Ovary (tissue), 10 donors: ENCODE measurements at places on chromosomes 6 and 20. TPM values are rescaled to one million over a fixed set of nuclear protein-coding genes. Genes with fewer than 3 reads are reported as not detected.

The LY6G6C gene
- not detected for total RNA-seq

The KCNK16 gene
- total RNA-seq = not detected

The WFDC5 gene
- not detected for total RNA-seq

The SIRPD gene
- not detected for total RNA-seq

The CLVS2 gene
- not detected for total RNA-seq

The HLA-DPA1 gene
- 62.0 TPM for total RNA-seq

The NOX3 gene
- not detected for total RNA-seq

The OR5V1 gene
- not detected for total RNA-seq

The SSTR4 gene
- total RNA-seq = not detected

The FAXC gene
- 2.5 TPM for total RNA-seq

DNA sequence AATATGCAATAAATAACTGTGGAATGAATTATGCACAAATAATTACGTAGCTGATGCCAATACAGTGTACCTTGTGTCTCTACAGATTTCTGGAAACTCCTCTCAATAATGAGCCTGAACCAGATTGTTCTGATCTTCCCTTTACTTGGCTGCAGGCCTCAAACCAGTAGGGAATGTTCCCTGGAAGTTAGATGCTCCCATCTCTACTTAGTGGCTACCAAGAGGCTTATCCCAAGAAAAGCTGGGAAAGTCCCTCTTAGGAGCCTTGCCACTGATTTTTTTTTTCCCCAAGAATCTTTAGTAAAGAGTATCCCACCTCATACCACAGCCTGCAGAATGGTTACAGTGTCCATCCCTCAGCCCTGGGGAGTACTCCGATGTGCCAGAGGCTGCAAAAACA is 702.1 kb downstream of the RFPL4B start:
- DNase-seq = no peak
- no peak overlapping the region for H3K4me3 ChIP-seq
- no peaks in the 10 kb centered on the region for H3K36me3 ChIP-seq

GRCh38 chr6:157203312-157203744 is 120.0 kb downstream of the TMEM242 start:
- peaks cover 6% of the 10 kb centered on the region for H3K4me1 ChIP-seq
- H3K4me3 ChIP-seq = no peak overlapping the region
- H3K27ac ChIP-seq = no peak overlapping the region
- no peaks in the 10 kb centered on the region for H3K27me3 ChIP-seq
- no peaks in the 10 kb centered on the region for H3K36me3 ChIP-seq
- DNase-seq = no peak

DNA sequence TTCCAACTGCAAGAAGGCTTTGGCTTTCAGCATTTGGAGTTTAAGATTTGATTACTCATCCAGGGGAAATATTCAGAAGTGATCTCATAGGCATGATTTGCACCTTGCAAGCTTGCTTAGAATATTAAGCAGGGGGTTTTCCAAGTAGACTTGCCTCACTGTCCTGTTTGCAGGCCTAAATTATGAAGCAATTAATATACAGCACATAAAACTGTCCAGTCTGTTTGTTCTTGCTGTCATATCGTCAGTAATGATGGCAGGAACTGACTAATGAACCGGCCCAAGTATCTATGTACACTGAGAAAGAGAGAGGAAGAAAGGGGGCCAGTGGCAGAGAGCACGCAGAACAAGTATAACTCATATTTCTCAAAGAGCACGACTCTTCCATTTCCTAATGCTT is 212.5 kb upstream of the SUPT3H start:
- no peaks in the 10 kb centered on the region for H3K4me1 ChIP-seq
- no peaks in the 10 kb centered on the region for H3K36me3 ChIP-seq
- peak overlapping the region; percentile 26 for H3K27ac ChIP-seq
- no peak for DNase-seq
- H3K4me3 ChIP-seq = no peak overlapping the region

DNA sequence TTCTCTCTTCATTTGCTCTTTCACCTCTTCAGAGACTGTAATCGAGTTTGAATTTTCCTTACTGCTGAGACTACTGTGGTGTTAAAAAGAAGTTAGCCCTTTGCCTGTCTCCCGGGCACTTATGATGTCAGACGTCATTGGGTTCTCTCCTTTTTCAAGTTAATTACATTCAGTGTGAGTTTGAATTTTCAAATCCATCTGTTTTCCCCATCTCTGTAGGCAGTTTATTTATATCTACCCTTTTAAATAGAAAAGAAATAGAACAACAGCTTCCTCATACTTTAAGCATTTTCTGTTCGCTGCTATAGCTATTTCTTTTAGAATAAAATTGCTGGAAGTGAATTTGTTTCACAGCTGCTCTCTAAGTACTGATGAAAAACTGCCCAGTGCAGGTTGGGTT is 81.4 kb downstream of the MCHR2 start:
- H3K4me1 ChIP-seq = no peaks in the 10 kb centered on the region
- no peak overlapping the region for H3K4me3 ChIP-seq
- no peak for DNase-seq
- H3K36me3 ChIP-seq = no peaks in the 10 kb centered on the region
- no peak overlapping the region for H3K27ac ChIP-seq

DNA sequence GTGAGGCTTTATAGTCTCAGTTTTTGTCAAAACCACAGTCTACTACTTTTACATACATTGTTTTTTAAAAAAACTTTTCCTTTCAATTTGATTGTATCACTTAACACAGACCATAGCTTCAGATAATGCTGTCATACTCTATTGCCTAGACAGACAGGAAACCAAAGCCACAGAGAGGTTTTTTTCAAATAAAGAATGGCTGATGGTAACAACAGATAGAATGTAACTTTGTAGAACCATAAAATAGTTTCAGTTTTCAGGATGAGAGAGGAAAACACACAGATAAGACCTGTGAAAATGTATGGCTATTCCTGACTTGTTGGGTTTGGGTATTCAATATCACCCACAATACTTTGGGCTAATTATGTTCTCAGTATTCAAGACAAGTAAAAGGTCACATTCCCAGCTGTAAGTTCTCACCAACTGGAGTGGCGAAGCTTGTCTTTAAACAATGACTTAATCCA is 94.0 kb downstream of the ADGRG6 start:
- no peak overlapping the region for H3K27ac ChIP-seq
- no peak for DNase-seq
- no peaks in the 10 kb centered on the region for H3K36me3 ChIP-seq
- H3K4me1 ChIP-seq = no peaks in the 10 kb centered on the region

GRCh38 chr20:61588411-61589385 is 336.6 kb downstream of the CDH4 start:
- no peaks in the 10 kb centered on the region for H3K36me3 ChIP-seq
- H3K4me1 ChIP-seq = peaks cover 6% of the 10 kb centered on the region
- no peak overlapping the region for H3K27ac ChIP-seq
- no peaks in the 10 kb centered on the region for H3K27me3 ChIP-seq

DNA sequence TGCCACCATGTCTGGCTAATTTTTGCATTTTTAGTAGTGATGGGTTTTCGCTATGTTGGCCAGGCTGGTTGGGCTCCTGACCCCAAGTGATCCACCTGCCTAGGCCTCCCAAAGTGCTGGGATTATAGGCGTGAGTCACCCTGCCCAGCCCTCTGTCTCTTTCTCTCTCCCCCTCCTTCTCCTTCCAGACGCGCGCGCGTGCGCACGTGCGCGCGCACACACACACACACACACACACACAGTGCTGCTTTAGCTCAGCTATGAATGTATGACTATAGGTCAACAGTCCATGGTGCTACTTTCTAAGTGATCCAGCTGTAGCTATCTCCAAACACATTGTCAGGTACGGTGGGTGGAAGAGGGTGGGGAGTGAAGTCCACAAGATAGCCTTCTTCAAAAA is 449.5 kb downstream of the PHF3 start:
- no peak overlapping the region for H3K4me3 ChIP-seq
- no peaks in the 10 kb centered on the region for H3K27me3 ChIP-seq
- no peaks in the 10 kb centered on the region for H3K4me1 ChIP-seq
- no peaks in the 10 kb centered on the region for H3K36me3 ChIP-seq

DNA sequence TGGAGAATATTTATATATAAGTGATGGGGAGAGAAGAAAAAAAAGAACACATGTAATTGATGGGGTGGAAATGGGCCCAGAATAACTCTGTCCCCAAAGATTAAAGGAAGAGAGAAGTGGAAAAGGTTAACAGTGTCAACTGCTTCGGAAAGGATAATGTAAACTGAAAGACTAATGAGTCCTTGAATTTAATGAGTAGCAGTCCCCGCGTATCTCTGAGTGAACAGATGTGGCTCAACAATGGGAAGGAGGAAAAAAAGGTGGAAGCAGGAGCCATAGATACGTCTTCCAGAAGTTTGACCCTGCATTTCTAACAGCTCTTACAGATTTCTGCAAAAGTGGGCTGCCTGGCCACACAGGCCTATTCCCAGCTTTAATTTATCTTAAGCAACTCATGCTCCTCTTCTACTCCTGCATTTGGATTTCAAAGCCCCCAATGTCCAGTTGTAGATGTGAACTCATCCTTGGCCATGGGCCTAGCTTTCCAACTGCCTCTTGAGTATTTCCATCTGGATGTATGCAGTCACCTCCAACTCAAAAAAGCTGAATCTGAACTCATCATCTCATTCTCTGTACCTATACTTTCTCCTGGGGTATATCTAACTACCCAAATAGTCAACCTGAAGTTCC is 61.3 kb downstream of the DST start:
- no peaks in the 10 kb centered on the region for H3K36me3 ChIP-seq
- H3K27ac ChIP-seq = no peak overlapping the region
- H3K27me3 ChIP-seq = no peaks in the 10 kb centered on the region
- no peak for DNase-seq
- H3K4me3 ChIP-seq = no peak overlapping the region

DNA sequence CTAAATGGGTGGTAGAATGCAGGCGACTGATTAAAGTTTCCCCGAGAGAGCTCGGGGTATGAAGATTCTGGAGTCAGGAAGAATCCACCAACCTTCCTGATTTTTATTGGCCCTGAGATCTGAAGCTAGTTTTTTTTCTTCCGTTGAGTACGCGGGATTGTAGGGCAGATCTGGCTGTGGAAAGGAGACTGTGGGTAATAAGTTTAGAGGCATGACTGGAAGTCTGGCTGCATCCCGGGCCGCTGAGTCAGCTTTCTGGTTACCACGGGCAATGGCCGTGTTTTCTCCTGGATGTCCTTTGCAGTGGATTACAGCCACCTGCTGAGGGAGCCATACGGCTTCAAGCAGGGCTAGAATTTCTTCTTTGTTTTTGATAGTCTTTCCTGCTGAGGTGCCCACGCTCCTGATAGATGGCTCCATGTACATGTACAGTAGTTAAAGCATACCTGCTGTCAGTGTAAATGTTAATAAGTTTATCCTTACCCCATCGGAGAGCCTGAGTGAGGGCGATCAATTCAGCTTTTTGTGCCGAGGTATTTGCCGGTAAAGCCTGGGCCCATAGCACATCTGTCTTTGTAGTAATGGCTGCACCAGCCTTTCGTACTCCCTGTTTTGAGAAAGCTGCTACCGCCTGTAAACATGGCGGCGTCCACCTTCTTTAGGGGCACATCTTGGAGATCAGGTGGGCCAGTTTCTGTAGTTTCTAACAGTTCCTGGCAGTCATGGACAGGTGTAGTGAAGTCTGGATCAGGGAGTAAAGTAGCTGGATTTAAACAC is 154.0 kb downstream of the TRIM27 start:
- no peaks in the 10 kb centered on the region for H3K4me1 ChIP-seq
- H3K27me3 ChIP-seq = no peaks in the 10 kb centered on the region
- H3K27ac ChIP-seq = no peak overlapping the region
- H3K4me3 ChIP-seq = no peak overlapping the region

DNA sequence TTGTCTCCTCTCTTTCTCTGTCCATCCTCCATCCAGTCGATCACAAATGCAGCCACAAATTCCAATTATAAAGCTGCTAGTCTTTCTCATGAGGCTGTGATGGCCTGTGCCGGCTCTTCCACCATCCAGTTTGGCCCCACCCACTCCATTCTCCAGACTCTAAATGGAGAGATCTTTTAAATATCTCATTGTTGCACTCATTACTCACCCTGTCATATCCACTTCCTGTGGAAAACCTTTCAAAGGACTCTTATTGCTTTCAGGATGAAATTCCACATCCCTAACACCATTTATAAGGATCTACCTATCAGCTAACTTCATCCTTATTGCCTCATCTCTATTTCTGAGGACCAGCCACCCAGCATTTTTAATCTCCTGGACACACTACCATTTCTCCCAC is 70.6 kb downstream of the NRN1 start:
- H3K27me3 ChIP-seq = no peaks in the 10 kb centered on the region
- DNase-seq = no peak
- no peaks in the 10 kb centered on the region for H3K36me3 ChIP-seq
- H3K4me3 ChIP-seq = no peak overlapping the region
- H3K27ac ChIP-seq = no peak overlapping the region
- H3K4me1 ChIP-seq = no peaks in the 10 kb centered on the region

DNA sequence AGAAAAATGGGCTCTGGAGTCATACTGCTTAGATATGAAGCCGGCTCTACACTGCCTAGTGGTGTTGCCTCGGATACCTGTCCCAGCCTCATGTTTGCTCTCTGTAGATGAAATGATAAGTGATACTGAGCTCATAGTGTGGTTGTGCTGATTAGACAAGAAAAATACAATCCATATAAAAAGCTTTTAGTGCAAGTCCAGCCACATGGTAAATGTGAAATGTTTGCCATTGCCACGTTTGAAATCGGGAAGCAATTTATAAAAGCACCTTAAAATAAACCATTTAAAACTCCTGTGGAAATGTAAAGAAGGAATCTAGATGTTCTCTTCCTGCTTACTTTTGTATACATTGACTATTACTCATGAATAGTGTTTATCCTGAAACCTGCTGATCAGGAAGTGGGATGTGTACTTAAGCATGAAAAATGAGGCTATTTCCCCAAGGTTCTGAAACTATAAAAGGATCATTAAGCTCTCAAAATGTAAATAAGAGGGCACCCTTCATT is 13.1 kb upstream of the PBOV1 start:
- no peaks in the 10 kb centered on the region for H3K36me3 ChIP-seq
- no peak overlapping the region for H3K27ac ChIP-seq
- no peak for DNase-seq

DNA sequence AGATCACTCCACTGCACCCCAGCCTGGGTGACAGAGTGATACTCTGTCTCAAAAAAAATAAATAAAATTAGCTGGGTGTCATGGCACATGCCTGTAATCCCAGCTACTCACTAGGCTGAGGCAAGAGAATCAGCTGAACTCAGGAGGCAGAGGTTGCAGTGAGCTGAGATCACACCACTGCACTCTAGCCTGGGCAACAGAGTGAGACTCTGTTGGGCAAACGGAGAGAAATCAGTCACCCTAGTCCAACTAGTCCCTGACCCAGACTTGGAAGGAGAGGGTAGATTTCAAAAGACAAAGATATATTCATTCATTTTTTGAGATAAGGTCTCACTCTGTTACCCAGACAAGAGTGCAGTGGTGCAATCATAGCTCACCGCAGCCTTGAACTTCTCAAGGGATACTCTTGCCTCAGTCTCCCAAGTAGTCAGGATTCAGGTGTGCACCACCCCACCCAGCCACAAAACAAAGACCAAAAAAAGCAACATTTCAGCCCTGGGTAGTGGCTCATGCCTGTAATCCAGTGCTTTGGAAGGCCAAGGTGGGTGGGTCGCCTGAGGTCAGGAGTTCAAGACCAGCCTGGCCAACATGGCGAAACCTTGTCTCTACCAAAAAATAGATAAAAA is 26.2 kb upstream of the NCOA3 start:
- no peak overlapping the region for H3K27ac ChIP-seq
- no peaks in the 10 kb centered on the region for H3K27me3 ChIP-seq
- no peaks in the 10 kb centered on the region for H3K36me3 ChIP-seq
- DNase-seq = no peak
- no peak overlapping the region for H3K4me3 ChIP-seq

GRCh38 chr6:139982195-139982594 is 607.7 kb upstream of the CITED2 start:
- DNase-seq = no peak
- no peaks in the 10 kb centered on the region for H3K36me3 ChIP-seq
- H3K4me1 ChIP-seq = peaks cover 12% of the 10 kb centered on the region
- H3K4me3 ChIP-seq = no peak overlapping the region

- H3K36me3 ChIP-seq = no peaks in the 10 kb centered on the region
- H3K4me1 ChIP-seq = peaks cover 8% of the 10 kb centered on the region
- H3K27me3 ChIP-seq = no peaks in the 10 kb centered on the region
Measured at GRCh38 chr20:50312682-50313521, 122.3 kb downstream of the CEBPB start.
